Stimulated activated CD8-positive, alpha-beta memory T cell treated with anti-CD3 and anti-CD28 coated beads, Interleukin-15, amount 100 ng/mL, for 1 hour (primary cell): ENCODE measurements at places on chromosomes 13 and 19.

DNA sequence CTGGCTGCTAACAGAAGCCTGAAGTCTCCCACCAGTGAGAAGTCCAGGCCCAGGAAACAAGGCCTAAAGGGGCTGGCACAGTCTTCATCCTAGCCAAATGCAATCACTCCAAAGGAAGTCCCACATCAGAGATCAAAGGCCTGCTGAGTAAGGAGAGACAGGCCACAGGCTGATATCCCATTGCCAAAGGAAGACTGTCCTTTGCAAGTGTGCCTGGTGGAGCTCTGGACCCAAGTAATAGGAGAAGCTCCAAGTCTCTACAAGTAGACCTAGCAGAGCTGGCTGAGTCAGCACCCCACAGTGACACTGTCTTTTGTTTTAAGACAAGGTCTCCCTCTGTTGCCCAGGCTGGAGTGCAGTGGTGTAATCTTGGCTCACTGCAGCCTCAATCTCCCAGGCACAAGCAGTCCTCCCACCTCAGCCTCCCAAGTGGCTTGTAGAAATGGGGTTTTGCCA, 4.5 kb downstream of the DBP start:
- no peak for DNase-seq

DNA sequence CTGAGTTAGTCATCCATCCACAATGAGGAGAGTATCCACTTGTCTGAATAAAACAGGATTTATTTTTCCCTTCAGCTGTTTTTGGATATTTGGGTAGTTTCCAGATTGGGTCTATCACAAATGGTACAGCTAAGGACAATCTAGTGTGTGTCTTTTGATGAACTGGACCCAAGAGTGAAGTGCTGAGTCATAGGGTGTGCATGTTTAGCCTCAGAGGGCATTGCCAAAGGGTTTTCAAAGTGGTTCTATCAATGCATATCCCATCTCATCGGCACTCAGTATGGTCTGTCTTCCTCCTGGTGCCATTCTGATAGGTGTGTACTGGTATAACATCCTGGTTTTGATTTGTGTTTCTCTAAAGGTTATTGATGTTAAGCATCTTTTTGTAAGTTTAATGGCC, 62.3 kb downstream of the GSX1 start:
- no peak for DNase-seq

DNA sequence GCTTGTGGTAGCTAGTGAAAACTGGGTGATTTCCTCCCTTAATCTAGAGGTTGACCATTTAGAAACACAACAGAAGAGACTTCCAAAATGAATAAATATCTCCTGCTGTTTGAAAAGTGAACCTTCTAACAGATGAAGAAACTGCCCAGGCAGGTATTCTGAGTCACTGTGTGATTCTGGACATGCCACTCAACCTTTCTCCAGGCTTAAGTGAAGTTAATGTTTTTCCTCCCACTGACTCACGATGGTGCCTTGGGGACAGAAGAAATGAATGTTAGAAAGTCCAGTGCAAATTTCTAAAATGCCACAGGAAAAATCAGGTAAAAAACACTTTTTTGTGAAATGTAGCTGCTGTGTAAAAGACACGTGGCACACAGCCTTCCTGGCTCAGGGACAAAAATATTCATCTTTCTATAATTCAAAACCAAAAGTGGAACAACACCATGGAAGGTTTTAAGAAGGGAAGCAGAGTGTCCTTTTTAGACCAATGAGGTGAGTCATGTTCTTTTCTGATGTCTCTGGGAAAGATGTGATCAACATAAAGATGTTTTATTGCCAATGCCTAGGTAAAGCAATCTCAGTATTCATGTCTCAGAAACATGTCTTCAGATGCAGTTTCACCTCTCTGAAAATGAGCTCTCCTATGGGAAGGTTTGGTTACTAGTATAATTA, 9.1 kb downstream of the UBE2L5 start:
- DNase-seq: no peak

- no peak for DNase-seq
Observed at GRCh38 chr13:95298971-95299621, 2.2 kb downstream of the ABCC4 start.

DNA sequence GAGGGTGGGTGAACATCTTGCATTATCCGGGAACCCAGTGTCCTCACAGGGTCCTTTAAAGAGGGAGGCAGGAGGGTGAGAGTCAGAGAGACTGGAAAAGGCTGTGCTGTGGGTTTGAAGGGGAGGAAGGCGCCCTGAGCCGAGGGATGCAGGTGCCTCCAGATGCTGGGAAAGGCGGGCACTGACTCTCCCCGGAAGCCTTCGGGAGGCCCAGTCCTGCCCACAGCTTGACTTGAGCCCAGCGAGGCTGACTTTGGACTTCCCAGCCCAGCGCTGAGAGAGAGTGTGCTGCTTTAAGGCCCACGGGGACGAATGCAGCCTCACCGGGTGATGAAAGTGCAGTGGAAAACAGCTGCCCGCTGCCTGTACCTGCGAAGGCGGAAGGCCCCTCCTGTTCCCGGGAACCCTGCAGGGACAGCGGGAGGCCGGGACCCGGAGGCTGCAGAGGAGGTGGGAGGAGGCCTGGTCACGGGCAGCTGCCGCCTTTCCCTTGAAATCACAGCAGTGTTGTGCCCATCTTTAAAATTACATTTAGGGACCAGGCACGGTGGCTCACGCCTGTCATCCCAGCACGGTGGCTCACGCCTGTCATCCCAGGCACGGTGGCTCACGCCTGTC, 16.1 kb downstream of the REXO1 start:
- no peak for DNase-seq

GRCh38 chr19:609004-609346, 19.3 kb downstream of the HCN2 start:
- DNase-seq: no peak

DNA sequence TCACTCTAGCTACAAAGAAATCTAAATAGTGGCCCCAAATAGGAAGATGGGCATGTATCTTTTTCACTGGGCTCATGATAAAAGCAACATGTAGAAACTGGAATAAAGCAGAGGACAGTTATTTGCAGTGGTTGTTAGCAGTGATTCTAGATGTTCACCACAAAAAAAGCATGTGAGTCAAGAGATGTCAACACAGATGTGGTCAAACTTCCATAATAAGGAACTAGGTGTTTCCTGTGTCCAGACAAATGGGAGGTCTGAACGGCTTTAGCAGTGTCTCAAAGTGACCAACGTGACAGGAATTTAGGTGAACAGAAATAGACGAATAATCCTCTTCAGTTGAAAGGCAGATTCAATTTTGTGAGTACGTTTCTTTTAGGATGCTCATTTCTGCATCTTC, 162.7 kb downstream of the TBC1D4 start:
- DNase-seq: no peak

DNA sequence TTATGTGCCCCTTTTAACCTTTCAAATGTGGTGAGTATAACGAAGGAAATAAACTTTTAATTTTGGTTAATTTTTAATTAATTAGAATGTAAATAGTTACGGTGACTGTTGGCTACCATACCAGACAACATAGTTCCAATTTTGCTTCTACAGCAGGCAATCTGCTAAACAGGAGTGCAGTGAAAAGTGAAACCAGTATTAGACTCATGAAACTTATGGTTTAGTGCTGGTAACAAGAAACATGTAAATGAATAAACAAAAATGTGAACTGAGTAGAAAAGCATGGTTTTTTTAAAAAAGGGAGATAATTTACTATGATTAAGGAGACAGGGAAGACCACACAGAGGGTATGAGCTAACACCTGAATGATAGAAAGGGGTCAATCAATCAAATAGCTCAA, 478.4 kb downstream of the PCDH9 start:
- DNase-seq: no peak

DNA sequence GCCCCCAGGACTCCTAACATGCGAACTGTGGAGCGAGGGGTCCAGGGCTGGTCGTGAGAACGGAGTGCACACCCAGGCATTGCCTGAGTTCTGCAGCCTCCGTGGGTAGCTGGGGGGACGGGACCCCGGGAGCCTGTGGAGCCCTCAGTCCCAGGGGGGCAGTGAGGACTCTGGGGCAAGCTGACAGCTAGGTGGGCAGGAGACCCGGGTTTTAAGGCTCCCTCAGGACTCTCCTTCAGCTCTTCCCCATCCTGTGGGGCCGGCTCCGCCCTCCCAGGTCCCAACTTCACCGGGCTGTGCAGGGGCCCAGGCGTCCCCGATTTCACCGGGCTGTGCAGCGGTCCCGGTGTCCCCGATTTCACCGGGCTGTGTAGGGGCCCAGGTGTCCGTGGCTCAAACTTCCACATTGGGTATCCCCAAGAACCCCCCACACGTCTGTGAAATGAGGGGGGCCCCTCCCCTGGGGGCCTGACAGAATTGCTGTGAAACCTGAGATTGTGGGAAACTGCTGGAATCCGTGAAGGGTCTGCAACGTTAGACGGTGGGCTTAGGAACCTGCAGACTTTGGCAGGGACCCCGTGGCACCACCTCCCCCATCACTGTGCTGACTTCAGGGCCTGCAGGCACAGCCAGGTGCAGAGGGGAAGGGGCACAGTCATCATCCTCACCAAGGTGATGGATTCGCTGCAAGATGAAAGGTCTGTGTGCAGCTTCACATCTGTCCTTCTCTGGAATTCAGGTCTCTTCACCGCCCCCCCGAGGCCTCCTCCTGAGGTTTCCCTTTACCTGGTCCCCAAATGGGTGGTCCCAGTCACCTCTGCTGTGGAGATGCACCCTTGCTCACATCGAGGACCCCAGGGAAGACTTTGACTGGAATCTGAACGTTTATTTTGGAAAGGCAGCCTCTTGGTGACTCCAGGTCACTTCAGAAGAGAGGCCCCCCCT, 73.2 kb upstream of the MCF2L start:
- DNase-seq: no peak

GRCh38 chr19:35478794-35479677, 11.2 kb downstream of the KRTDAP start:
- no peak for DNase-seq

DNA sequence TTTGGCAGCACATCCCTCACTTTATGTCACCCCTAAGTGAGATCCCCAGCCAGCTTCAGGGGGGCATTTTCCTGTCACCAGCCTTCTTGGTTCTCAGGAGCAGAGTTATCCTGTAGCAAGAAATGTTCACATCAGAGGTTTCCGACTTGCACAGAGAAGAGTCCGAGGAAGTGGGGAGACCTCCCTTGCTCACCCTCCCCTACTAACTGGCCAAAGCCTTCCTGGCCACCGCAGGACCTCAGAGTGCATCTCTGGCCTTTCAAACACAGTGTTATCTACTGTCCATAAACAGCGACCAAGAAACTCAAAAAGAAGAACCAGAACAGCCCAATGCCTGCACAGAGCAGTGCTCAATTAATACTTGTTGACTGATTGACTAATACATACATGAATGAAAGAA, 134.4 kb downstream of the USP12 start:
- DNase-seq: no peak

DNA sequence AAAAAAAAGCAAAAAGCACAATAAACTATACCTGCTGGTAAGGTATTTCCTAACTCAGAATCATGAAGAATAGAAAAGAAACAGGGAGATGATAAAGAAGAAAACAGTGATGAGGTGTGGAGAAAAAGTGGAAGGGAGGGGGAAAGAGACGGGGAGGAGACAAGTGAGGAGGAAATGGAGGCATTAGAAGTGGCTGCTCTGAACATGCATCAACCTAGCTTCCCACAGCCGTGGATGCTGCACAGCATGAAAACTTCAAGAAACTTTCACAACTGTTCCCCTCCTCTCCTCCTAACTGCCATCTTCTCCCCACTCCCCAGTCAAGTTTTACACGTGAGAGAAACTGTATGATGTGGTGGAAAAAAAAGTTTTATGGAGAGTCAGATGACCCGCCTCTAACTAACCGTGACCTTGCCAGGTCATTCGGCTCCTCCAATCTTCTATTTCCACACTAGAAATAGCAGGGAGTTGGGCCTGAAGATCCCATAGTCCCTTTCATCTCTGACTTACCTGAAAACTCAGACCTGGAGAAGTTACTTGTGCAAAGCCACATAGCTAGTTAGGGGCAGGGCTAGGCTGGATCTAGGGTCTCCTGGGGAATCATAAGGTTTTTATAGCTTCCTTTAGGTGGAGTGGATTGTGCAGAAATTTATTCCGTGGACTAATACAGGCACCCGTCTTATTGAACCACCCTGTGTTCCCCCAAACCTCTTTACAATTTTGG, 461.9 kb downstream of the KLF5 start:
- no peak for DNase-seq

DNA sequence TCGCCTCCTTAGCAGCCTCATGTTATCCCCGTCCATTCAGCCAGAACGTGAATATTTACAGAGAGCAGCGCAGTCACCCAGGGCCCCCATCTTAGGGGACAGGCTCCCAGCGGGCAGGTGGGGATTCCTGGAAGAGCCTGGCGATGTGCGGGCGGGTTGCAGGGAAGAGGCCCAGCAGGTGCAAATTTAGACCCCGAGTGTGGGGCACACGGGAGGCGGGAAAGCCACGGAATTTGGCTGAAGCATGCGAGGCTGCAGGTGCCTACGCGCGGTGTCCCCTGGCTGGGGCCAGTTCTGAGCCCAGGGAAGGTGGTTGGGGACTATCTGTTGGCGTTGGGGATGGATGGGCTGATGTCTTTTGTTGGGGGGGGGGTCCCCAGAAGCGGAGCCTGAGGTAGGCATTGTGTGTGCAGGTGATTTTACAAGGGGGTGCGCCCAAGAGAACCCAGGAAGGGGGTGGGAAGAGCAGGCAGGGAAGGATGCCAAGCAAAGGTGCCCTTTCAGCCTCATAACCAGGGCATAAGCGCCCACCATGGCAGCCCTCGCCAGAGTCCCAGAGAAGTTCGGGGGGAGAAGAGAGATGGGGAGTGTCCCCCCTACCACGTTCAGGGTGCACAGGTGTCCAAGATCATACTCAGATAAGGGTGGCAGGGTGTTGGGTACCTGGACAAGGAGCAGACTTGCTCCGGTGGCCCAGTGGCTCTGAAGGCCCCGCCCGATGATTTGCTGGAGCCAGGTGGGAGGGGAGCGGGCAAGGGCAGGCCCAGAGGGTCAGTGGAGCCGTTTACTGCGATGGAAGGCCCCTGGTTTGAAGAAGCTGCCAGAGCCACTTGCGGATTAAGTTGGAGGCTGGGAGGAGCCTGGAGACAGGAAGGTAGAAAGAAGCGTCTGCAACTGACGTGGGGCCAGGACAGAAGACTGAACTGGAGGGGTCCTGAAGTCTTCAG, 1.2 kb downstream of the TPGS1 start:
- DNase-seq: no peak

GRCh38 chr13:104206450-104207044, 1140.3 kb upstream of the SLC10A2 start:
- DNase-seq: no peak

DNA sequence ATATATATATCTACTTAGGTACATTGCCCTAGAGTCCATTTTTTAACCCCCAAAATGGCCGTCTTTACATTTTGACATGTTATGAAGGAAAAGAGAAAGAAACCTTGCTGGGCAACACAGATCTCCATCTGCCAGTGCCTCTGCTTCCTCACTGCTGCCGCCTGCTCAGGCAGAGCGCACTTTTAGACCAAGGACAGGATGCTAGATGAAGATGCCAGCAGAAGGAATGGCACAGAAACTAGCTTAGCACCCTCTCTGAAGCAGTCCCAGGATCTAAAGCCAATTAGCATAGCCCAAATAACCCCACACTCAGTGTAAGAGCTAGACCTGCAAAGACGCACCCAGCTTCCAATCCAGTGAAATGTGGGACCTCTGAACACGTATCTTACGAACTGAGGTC, 111.9 kb downstream of the RXFP2 start:
- DNase-seq: no peak

GRCh38 chr13:20360835-20361412, 128.8 kb upstream of the GJB6 start:
- DNase-seq: no peak

GRCh38 chr13:99266827-99267226, 8.6 kb upstream of the GPR18 start:
- DNase-seq: no peak
